ENCODE measurements at places on chromosomes 5 and 9.

GRCh38 chr5:91214571-91214970, 168.5 kb downstream of the ARRDC3 start:
- no peak for DNase-seq

DNA sequence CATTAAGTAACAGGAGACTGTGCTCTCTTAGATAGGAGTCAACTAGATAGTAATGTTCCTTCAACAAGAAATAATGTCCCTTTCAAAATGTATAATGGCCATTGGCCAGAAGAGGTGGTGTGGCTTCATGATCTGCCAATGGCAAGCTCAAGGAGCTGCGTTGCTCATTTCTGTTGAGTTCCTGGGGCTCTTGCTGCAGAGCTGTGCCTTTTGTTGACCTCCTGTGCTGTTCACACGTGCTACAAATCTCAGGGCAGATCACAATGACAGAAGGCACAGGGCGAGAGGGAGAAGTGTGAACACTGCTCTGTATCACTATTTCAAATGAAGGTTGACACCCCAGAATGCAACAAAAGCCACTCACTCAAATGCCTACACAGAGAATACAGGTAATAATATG, 16.0 kb upstream of the TBC1D2 start:
- no peak for DNase-seq

- DNase-seq, result no peak
Measured at GRCh38 chr5:77546-77945, 14.4 kb upstream of the PLEKHG4B start.

DNA sequence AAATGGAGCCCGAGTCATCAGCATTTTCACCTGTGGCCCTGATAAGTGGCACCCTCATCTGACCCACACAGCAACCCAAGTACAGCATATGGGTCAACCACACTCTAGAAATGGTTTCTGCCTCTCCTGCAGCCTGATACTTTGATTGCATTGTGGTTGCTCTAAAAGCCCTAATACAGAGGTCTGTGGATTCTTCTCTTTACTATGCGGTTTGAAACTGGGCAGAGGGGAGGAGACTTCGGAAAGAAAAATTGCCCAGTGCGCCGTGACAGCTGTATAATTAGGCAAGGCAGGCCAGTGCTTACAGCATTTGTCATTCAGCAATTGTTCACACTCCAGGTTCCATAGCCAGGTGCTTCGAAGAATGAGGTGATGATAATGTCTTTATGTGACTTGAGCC, 361.0 kb downstream of the NFIB start:
- DNase-seq, result no peak

GRCh38 chr9:107770716-107771115, 281.1 kb upstream of the KLF4 start:
- no peak for DNase-seq

GRCh38 chr5:163532171-163533084, 27.0 kb downstream of the MAT2B start:
- no peak for DNase-seq

- no peak for DNase-seq
Measured at GRCh38 chr9:134816264-134816663, 64.3 kb upstream of the FCN2 start.

DNA sequence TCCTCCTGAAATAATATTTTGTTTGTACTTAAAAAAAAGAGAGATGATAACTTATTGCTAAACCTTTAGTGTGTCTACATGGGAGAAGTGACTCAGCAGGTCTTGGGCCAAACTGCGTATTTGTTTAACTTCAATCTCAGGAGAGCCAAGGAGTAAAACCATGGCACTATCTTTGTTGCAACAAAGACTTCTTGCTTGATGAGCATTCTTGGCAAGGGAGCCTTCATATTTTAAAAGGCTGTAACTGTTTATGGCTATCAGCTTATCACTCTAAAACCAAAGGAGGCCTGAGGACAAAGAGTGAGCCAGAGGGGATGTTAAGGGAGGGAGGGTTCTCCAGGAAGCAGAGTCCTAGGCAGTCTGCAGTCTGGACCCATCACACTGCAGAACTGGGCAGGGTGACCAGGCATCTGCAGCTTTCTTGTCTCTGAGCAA, 216.2 kb upstream of the S1PR3 start:
- no peak for DNase-seq

DNA sequence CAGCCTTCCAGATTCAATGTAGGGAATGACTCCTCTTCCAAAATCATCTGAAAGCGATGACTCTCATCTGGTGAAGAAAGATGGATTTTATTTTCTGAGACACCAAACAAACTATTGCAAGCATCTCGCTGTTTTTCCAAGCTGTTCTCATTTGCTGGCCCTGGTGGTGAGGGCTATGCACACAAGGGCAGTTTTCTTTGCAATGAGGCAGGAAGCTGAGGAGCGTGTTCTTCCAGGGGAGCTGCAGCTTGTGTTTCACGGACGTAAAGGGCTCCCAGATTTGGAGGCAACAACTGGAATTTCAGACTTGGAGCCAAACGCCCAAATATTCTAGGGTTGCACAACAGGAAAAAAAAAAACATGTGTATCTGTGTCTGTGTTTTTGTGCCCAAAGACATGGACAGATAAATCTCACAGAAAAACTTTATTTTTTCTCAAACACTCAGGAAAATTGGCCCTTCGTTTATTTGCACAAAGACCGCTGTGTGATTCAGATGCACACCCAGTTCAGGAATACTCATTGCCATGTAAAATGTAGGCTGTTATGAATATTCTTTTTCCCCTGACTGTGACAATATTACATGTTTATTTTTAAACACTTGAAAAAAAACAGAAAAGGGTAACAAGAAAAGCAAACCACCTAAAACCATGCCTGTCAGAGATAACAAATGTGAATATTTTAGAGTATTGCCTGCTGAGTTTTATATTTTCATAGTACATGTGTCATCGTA, 151.3 kb downstream of the GAS1 start:
- DNase-seq, result no peak

DNA sequence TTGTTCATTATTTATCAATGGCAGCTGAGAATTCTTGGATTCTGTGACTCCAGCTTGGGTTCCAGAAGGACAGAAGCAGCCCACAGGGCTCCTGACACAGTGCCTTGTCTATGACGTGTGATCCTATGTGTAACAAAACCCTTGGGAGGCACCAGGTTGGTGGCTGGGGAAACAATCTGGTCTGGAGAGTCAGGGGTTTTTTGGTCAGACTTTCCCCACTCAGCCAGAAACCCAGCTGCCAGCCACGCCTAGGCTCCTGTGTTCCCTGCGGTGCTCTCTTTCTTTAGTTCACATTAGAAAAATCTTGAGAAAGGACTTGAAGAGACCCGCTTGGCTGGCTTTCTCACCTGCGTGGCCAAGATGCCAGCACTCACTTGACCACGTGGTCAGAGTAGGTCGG, 15.5 kb upstream of the ZBED3 start:
- DNase-seq, result no peak

DNA sequence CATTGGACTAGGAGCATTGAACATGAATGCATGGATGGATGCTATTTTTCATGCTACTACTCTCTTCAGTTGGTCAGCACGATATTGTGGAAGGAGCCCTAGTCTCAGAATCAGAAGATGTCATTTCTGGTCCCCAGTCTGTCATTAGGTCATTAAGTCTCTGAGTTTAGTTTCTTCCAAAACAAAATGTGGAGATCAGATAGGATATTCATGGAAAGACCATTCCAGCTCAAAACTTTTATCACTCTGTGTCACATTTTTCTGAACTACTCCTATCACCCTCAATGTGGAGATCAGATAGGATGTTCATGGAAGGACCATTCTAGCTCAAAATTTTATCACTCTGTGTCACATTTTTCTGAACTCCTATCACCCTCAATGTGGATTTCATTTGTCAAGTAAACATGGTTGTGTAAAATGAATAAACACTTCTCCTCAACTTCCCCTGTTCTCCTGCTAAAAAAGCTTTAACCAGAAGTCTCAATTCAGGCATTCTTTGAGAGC, 296.8 kb downstream of the MRPS30 start:
- DNase-seq, result no peak

DNA sequence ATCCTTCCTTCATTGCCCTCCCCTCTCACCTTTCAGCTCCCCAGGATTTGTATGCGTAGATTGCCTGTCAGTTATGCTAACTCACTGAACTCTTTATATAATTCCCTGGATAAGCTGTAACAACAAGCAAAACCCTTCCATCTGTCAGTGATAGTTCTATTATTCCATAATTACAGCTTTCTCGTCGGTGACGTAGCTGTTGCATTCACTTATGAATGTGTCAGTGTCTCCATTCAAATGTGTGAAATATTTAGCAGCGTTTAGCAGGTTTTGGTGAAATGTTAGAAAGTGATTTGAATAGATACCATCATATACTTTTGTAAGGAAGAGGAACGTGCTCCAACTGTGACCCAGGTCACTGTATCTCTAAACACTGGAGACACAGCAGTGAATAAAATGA, 45.2 kb downstream of the PIP5K1B start:
- DNase-seq, result no peak

DNA sequence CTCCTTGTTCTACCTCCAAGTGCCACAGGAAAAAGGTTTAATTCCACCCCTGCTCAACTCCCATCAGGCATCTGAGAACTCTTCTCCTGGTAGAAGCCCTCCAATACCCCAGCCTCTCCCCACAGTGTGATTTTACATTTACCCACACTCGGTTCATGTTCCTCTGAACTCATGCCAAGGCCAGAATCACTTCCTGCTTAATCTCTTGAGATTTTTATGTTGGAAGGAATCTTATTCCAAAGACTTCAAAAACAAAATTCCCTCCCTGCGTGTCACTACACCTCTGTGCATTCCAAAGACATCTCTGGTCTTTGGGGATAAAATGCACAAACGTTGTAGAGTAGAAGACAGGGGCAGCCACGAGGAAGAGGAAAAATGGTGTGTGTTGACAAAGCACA, 186.8 kb downstream of the ACTL7B start:
- no peak for DNase-seq
